ENCODE measurements at places on chromosomes 13 and 19. TPM values are rescaled to one million over a fixed set of nuclear protein-coding genes. Genes with fewer than 3 reads are reported as not detected.

DNA sequence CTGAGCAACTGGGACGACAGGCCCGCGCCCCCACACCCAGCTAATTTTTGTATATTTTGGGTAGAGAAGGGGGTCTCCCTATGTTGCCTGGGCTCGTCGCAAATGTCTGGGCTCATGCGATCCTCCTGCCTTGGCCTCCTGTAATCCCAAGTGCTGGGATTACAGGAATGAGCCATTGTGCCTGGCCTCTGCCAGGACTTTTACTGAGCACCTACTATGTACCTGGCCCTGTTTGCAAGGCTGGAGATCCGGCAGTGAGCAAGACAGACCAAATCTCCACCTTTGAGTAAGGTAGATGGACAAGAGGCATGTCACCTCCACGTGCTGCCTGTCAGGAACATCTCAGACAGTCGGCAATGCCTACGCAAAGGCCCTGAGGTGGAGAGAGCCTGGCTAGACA lies 6.9 kb downstream of the FKBP8 start:
- H3K4me3 ChIP-seq, result no peak overlapping the region
- DNase-seq, result no peak
- no peaks in the 10 kb centered on the region for H3K4me1 ChIP-seq
- H3K27me3 ChIP-seq, result no peaks in the 10 kb centered on the region

GRCh38 chr19:30555075-30555790 lies 183.0 kb downstream of the ZNF536 start:
- H3K36me3 ChIP-seq, result no peaks in the 10 kb centered on the region
- H3K4me3 ChIP-seq, result no peak overlapping the region
- no peaks in the 10 kb centered on the region for H3K27me3 ChIP-seq

GRCh38 chr13:113602291-113602988 lies 17.9 kb downstream of the TFDP1 start:
- H3K27ac ChIP-seq, result no peak overlapping the region
- no peaks in the 10 kb centered on the region for H3K4me1 ChIP-seq
- DNase-seq, result no peak
- no peaks in the 10 kb centered on the region for H3K36me3 ChIP-seq

DNA sequence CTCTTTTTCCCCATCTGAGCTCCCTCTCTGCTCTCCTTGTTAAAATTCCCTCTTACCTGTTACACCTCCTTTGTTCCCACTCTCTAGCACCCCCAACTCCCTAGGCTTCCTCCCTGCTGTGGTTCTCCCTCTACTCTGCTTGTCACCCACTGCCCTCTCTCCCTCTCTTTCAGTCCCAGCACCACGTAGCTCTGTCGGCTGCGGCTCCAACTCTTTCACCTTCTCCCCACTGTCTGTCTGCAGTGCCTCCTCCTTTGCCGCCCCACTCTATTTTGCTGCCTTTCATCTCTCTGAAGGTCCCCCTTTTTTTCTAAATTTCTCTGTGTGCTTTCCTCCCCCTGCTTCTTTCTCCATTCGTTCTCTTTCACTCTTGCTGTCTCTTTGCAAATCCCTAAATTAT lies 1.1 kb downstream of the ZNF836 start:
- H3K27me3 ChIP-seq, result no peaks in the 10 kb centered on the region
- no peak for DNase-seq
- peaks cover 25% of the 10 kb centered on the region for H3K4me1 ChIP-seq
- H3K4me3 ChIP-seq, result peak overlapping the region; percentile 94

- H3K4me3 ChIP-seq, result no peak overlapping the region
- no peak overlapping the region for H3K27ac ChIP-seq
- no peaks in the 10 kb centered on the region for H3K27me3 ChIP-seq
- no peaks in the 10 kb centered on the region for H3K36me3 ChIP-seq
These were observed 51.8 kb downstream of the CRTC1 start for GRCh38 chr19:18735324-18735723.

DNA sequence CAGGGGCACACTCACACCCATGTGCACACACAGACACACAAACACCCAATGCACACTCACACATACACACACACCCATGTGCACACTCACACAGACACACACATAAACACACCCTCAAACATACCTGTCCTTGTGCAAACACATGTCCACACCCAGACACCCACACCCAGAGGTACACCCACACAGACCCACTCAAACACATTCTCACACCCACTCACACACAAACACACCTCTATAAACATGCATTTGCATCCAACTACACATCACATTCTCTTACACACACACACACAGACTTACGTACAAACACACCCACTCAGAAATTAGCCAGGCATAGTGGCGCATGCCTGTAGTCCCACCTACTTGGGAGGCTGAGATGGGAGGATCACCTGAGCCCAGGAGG lies 31.4 kb downstream of the FBN3 start:
- DNase-seq, result no peak
- H3K27ac ChIP-seq, result no peak overlapping the region
- no peak overlapping the region for H3K4me3 ChIP-seq
- no peaks in the 10 kb centered on the region for H3K27me3 ChIP-seq
- no peaks in the 10 kb centered on the region for H3K36me3 ChIP-seq

The CNN2 gene
- polyA plus RNA-seq, result 792 TPM

The PLPP2 gene
- 2.3 TPM for polyA plus RNA-seq

The DAND5 gene
- polyA plus RNA-seq, result not detected

All from CD8-positive, alpha-beta memory T cell (primary cell).